ENCODE measurements at places on chromosomes 16 and 17.

DNA sequence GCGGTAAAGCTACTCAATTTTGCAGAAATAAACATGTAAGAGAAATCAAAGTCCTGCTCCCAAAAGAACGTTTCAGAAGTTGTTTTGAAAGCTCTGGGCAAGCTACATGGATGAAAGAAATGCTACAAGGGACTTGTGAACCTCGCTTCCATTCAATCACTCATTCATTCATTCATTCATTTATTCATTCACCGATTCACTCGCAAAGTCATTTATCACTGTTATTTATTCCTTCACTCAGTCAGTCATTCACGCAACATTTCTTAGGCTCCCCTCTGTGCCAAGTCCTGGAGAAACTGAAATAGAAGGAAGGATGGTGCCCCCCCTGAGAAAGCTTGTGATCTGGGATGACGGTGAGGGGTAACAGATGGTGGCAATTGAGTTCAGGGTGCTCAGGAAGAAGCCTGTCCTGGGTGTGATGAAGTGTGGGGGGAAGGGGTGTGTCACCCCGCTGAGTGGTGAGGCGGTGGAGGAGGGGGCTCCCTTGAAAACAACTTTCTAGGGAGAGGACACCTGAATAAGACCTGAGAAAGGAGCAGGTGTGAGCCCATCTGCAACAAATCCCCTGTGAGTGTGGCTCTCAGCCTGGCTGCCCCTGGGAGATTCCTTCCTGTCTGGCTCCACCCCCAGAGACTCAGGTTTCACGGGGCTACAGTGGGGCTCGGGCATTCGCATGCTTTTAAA lies 36.3 kb upstream of the PRSS54 start:
- no peak for DNase-seq

GRCh38 chr16:79263425-79263824 lies 337.1 kb downstream of the MAF start:
- no peak for DNase-seq

DNA sequence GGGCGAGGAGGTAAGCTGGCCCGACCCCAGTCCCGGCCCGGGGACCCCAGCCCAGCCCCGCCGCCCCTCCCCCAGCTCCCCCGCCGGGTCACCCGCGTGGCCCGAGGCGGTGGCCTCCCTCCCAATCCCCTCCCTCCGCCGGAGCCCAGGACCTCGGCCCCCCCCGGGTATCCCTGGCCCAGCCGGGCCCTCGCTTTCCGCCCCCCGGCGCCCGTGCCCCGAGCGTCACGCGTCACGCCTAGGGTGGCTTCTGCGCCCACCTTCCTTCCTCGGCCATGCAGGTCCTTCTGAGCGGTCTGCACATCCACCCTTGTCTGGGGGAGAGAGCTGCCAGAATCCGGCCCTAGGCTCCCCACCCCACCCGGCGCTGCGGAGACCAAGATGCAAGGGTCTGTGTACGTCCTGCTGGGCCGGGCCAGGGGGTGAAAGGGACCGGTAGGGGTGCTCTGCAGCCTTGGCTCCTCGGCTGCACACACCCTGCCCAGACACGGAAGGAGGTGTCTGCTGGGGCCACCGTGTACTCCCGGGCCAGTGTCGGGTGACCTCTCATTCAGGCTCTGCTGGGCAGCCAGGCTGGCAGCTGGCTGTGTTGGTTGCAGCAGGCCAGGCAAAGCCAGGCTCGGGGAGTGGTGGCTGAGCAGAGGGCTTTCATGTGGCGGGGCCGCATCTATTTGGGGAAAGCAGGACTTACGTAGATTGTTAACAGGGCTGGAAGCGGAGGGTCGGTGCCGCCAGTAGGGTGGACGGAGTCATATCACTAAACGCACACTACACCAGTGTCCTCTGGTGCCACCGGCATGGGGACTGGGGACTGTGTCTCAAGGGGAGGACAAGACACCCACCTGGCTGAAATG lies 754 bp downstream of the RAB11FIP4 start:
- DNase-seq, result no peak

DNA sequence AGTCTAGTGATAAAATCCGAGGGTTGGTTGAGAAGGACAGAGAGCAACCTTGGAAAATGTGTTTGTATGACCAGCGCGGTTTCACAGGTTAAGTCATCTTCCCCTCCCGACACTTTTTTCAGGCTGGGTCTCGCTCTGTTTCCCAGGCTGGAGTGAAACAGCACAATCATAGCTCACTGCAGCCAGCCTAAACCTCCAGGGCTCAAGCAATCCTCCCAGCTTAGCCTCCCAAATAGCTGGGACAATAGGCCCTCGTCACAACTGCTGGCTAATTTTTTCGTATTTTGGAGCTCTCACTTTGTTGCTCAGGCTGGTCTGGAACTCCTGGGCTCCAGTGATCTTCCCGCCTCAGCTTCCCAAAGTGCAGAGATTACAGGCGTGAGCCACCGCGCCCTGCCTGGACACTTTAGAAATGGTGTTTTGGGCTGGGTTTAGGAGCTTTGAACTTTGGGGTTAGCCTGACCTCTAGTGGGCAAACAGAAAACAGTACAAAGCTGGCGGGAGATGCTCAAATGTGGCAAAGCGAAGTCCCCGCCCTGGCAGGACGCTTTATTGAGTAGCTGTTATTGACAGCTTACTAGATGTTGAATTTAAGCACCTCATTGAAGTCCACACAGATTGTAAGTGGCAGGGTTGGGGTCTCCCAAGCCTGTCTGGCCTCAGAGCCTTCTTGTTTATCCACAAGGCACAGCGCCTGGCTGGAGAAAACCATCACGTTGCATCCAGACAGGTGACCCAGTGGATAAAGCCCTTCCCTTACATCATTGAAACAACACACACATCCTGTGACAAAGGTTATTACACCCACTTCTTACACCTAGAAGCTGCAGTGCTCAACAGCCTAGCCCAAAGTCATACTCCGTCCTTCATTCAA lies 34.7 kb upstream of the RBBP6 start:
- no peak for DNase-seq

GRCh38 chr17:50063561-50064252 lies 7.8 kb downstream of the ITGA3 start:
- DNase-seq, result no peak

DNA sequence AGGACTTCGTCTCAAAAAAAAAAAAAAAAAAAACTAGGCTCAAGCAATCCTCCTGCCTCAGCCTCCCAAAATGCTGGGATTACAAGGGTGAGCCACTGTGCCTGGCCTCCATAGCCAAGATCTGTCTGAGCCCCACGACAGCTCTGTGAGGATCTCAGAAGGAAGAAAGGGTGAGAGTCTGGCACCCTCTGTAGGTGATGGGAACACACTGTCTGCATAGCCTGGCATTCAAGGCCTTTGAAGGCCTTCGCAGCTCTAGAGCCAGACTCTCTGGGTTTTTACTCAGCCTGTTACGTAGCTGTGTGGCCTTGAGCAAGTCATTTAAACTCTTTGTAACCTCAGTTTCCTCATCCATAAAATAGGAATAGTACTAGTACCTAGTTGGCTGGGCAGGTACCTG lies 6.3 kb upstream of the XPO6 start:
- DNase-seq, result peak; percentile 25

- no peak for DNase-seq
Observed at GRCh38 chr16:25875956-25876598, 184.3 kb downstream of the HS3ST4 start.

GRCh38 chr16:21302898-21303528 lies 24.9 kb upstream of the CRYM start:
- no peak for DNase-seq

DNA sequence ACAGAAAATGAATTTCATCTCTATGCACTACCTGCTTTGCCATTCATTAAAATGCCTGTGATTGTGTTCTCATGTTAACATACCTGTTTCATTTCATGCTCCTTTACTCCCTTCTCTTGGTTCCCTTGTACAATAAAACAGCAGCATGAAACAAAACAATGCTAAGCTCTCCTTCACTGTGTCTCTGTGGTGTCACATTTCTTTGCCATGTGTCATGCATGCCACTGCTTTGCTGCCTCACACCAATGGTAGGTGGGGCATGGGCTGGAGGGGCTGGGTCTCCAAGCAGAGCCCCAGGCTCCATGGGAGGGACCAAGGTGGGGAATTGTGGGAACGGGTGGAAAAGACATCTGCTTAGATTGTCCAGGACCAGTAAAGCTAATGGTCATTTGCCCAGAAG lies 83.6 kb downstream of the RGS9 start:
- DNase-seq, result no peak

DNA sequence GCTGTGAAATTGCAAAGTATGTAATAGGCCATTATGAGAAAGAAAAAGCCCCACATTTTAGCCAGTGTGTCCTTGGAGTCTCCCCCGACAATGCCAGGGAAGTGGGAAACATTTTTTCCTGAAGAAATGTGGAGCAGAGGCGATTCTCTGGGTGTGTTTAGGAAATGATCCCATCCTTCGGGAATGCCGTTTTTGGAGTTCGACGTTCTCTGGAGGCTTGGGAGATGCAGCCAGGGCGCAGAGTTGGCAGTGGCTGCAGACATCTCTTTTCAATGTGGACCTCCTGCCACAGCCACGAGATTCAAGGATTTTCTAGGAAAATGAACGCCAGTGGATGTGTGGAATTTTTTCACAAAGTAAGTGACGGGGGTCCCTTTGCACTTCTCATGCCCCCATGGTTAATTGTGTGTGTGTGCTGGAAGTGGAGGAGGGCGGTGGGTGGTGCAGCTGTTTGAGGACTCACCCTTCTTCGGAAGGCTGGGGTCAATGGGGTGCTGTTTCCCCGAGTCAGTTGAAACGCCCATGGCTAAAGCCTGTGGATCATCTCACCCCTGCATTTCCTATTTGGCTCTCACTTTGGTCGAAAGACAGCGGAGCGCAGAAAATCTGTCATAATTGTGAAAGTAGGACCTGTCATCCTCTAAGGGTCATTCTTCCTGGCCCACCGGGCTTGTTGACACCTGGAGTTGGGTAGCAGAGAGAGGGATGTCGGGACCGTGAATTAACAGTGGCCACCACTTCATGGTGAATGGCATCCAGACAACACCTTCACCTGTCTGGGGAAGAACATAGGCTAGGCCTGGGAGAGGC lies 73.2 kb downstream of the CMIP start:
- DNase-seq, result no peak

DNA sequence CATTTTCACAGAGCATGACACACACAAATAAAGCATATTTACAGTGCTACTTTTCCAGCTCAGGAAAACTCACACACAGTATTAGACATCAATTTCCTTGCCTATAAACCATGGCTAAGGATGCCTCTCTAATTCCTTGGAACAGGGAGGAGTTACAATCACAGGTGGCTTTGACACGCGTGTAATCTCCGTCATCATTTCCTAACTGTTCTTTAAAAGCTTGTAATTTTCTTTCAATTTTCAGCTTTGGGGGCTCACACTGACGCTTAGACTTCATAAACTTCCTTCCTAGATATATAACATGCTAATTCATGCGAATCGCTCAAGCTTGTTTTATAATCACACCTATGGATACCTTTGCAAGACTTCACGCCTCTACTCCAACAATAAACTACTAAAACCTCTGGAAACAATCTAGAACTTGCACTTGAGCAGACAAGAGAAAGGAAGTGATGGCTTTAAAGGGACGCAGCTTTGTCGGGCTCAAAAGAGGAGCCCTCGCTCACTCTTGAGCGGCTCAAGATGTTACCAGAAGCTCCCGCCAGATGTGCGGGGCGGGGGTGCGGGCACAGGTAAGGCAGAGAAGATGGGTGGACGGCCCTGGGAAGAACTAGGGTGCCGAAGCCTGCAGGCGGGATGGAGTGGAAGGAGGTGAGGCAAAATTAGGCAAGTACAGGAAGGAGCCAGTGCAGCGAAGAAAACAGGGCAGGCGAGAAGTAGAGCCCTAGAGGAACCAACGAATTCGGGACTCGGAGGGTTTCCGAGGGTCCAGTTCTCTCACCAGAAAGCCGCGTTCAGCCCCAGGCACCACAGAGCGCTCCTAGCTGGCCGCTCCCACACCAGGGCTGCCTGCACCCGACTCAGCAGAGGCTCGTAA lies 631 bp downstream of the RETREG3 start:
- DNase-seq, result no peak

DNA sequence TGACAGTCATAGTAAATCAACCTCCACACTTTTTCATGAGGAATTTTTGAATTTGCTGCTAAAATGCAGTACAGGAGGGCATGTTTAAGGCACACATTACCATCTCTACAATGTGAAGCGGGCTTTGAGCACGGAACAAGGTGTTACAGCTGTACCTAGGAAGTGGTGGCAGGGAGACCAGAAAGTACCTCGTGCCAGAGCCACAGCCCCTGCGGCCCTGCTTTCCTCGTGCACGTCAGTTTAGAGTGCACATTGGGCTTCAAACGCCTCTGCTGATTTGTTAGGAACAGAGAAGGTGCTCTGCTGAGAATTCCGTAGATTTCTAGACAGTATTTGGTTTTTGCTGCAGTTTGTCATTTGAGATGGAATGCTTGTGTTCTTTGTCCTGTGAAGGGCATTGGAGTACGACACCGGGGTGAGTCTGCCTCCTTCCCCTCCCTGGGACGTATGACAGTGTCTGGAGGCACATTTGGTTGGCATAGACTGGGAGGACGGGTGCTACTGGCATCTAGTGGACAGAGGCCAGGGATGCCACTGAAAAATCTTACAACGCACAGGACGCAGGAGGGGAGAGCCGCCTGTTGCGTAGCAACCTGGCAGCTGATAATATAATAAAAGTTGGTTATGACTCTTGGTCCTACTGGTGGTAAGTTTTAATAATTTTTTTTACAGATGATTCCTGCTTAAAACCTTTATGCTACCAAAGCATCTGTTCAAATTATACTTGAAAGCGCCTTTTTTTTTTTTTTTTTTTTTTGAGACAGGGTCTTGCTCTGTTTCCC lies 9.1 kb downstream of the FOXK2 start:
- DNase-seq, result peak; percentile 94

GRCh38 chr16:89369266-89369895 lies 121.0 kb downstream of the ANKRD11 start:
- no peak for DNase-seq

DNA sequence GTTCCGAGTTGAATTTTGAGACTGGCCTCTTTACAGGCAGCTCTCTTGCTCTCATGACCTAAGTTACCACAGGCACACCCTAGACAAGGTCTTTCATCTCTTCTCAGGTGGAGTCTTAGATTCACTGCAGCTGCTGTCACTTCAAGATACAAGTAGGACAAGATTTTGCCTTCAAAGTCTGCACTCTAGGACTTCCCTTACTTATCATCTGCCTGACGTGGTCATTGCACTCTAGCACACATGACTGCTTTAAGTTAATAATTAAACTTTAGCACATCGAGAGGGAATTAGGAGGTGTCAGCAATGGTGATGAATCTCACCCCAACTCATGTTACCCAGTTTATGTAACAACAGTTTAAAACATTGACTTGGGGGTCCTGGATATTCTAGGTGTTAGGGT lies 25.6 kb downstream of the RNF135 start:
- no peak for DNase-seq

GRCh38 chr17:60496041-60496440 lies 30.0 kb downstream of the APPBP2 start:
- DNase-seq, result no peak

- DNase-seq, result no peak
Observed at GRCh38 chr17:10265100-10265810, 66.8 kb upstream of the GAS7 start.

DNA sequence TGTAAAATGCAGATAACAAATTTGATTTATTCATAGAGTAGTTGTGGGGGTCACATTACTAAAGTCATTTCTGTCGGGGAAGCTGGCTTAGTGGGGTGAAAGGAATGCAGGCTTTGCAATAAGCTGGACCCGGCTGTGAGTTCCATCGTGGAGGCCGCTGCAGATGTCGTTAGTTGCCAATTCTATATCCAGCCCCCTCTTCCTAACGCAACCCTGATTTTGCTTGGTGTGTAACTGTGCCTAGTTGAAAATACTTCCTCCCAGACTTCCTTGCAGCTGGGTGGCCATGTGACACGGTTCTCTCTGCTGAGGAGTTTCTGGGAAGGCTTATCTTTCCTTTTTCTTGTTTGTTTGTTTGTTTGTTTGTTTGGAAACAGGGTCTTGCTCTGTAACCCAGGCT lies 4.5 kb downstream of the MFSD6L start:
- no peak for DNase-seq

GRCh38 chr16:50679266-50679665 lies 1.8 kb downstream of the SNX20 start:
- DNase-seq, result no peak
